CD4-positive, alpha-beta memory T cell (primary cell): ENCODE measurements at places on chromosomes 4 and X. TPM values are rescaled to one million over a fixed set of nuclear protein-coding genes. Genes with fewer than 3 reads are reported as not detected.
A peak's percentile ranks its signal among the peaks of the same experiment; 100 is the strongest.

- DNase-seq: no peak
Observed at GRCh38 chrX:23365541-23365940, 30.9 kb downstream of the PTCHD1 start.

GRCh38 chr4:77481856-77482255 lies 123.8 kb upstream of the CXCL13 start:
- no peak for DNase-seq

Gene BST1
- total RNA-seq: 0.75 TPM

Gene ATP5ME
- 152 TPM for total RNA-seq

Gene TSR2
- 42.1 TPM for total RNA-seq

GRCh38 chrX:107565015-107565414 lies 63.3 kb upstream of the PRPS1 start:
- DNase-seq: no peak

Gene KIAA0232
- 24.0 TPM for total RNA-seq

GRCh38 chrX:46754036-46754435 lies 4.9 kb downstream of the SLC9A7 start:
- no peak for DNase-seq

DNA sequence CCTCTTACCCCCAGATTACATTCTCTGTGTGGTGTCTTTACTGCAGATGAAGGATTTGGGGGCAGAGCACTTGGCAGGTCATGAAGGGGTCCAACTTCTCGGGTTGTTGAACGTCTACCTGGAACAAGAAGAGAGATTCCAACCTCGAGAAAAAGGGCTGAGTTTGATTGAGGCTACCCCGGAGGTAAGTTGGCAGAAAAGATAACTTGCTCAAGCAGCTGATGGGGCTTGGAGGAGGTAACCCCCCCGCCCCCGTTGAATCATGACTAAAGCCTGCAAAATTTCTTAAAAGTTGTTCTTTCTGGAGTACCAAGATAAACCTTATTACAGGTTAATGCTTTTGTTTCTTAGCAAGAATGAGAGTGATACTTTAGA lies 1.5 kb downstream of the CCNG2 start:
- DNase-seq: no peak

Gene GAGE12E
- total RNA-seq: not detected

Gene ACSL1
- 12.9 TPM for total RNA-seq

Gene GAGE13
- total RNA-seq: not detected

Gene RHOXF2B
- not detected for total RNA-seq

Gene FAM184B
- total RNA-seq: not detected

DNA sequence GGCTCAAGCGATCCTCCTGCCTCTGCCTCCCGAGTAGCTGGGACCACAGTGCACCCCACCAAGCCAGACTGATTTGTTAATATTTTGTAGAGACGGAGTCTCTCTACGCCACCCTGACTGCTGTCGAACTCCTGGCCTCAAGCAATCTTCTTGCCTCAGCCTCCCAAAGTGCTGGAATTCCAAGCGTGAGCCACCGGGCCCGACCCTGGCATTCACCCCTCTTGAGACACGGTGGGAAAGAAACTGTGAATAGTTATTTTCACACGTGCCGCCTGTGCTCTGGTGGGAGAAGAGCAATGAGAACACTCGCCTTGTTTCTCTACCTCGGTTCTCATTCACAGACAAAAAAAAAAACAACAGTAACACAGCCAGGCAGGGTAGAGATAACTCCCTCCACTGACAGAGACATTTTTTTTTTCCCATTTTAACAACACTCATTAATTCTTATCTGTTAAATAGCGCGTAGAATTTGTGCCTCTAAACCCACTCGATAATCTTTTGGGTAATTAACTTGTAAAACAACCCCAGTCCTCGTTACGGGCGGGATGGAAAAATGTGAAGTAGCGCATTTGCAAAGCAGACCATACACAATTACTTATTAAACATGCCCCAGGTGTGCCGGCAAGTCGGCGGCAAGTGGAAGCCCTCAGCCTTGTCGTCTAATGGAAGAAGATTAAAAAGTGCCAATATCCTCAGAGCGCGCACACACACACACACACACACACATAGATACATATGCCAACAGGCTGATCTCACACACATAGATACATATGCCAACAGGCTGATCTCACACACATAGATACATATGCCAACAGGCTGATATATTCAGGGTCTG lies 103.3 kb downstream of the DHRSX start:
- DNase-seq: no peak

Gene CXCL10
- 0.76 TPM for total RNA-seq

- DNase-seq: no peak
Observed at GRCh38 chrX:142251680-142252079, 46.6 kb upstream of the MAGEC2 start.

Gene CLTRN
- not detected for total RNA-seq

Gene GPR50
- not detected for total RNA-seq

GRCh38 chr4:185394568-185395237 lies 1.0 kb downstream of the LRP2BP start:
- no peak for DNase-seq

- no peak for DNase-seq
Observed at GRCh38 chr4:57078685-57079521, 31.3 kb downstream of the IGFBP7 start.

GRCh38 chr4:78092850-78093249 lies 35.7 kb downstream of the FRAS1 start:
- no peak for DNase-seq

DNA sequence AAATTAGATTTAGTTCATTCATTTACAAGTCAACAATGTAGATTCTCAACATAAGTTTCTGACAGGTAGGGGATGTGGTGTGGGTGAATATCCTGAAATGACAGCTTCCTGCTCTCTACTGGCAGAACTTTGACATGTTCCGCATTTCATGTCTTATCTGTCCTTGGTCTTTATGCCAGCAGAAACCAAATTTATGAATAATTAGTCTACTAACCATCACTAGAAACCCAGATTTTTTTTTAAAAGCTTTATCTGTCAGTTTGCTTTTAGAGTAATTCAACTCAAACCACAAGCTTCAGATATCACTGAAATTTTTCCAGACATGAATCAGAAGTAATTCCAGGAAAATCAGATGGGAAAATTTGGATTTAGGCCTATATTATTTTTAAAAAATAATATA lies 17.9 kb downstream of the COQ2 start:
- no peak for DNase-seq

GRCh38 chr4:77538144-77538543 lies 67.5 kb upstream of the CXCL13 start:
- DNase-seq: no peak

DNA sequence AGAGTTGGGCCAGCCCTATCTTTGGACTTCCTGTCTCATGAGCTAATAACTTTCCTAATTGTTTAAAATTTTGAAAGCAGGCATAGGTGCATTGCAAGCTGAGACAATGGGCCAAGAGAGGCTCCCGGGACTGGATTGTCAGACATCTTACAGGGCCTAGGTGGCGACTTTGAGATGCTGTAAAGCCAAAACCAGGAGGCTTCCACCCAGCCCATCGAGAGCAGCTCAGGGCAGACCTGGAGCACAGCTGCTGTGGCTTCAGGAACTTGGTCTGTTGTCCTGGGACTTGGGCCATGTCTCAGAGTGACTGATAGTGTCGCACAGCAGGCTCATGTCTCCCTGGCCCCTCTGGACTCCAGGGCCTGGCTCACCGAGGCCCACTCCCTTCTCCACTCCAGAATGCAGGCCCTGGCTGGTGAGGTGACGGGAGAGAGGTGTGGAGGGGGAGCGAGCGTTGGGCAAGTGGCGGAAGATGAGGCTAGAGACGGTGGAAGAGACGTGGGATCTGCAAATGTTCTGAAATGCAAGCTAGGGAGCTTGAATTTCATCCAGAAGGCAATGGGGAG lies 24.1 kb upstream of the MTM1 start:
- no peak for DNase-seq

Gene RTL3
- not detected for total RNA-seq

Gene THOC2
- total RNA-seq: 104 TPM

- DNase-seq: no peak
Observed at GRCh38 chr4:71864380-71864779, 80.5 kb upstream of the GC start.

- no peak for DNase-seq
Observed at GRCh38 chrX:123339221-123339905, 155.3 kb downstream of the GRIA3 start.

- no peak for DNase-seq
Observed at GRCh38 chr4:6446538-6447451, 25.6 kb downstream of the PPP2R2C start.

- no peak for DNase-seq
Observed at GRCh38 chrX:18931972-18932371, 51.9 kb downstream of the PHKA2 start.

DNA sequence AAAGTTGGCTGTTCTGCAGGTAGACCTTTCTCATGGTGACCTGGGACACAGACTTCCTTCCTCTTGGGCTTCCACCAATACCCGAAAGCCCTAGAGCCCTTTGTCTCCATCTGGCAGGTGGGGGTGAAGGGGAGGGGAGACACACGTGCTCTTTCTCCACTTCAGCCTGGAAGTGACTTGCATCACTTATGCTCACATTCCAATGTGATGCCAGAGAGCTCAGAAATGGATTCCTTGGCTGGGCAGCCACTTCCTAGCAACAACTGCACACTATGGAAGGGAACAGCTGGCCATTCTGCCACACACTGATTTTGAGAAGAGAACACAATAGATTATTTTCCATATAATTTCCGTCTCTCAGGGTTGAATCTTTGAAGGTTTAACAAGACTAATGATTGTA lies 36.3 kb downstream of the C4orf51 start:
- DNase-seq: no peak

GRCh38 chrX:66074920-66075879 lies 35.3 kb upstream of the VSIG4 start:
- DNase-seq: peak; percentile 19

DNA sequence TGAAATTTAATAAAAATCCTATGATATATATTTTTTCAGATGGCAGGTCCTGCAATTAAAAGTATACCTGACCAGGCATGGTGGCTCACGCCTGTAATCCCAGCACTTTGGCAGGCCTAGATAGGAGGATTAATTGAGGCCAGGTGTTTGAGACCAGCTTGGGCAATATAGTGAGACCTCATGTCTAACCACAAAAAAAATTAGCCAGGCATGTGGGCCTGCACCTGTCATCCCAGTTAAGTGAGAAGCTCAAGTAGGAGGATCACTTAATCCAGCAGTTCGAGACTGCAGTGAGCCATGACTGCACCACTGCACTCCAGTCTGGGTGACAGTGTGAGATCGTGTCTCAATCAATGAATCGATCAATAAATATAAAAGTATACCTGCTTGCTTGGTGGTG lies 2.5 kb downstream of the OCIAD2 start:
- no peak for DNase-seq

GRCh38 chr4:123408471-123409084 lies 12.0 kb downstream of the SPRY1 start:
- no peak for DNase-seq

DNA sequence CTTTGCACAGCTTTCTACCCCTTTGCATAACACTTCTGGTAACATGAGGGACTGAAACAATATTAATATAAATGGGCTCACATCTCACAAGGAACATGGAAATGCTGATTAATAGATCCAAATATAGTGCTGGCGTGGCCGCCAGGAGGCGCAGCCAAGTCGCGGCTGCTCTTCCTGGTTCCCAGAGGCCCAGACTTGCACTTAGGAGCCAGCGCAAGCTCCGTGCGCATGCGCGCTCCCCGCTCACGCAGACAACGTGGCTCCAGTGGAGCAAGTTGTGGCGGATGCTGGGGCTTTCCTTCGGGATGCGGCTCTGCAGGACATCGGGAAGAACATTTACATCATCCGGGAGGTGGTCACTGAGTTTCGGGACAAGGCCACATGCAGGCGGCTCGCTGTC lies 318.3 kb upstream of the SLC7A11 start:
- DNase-seq: no peak

- no peak for DNase-seq
Observed at GRCh38 chr4:26916195-26916594, 55.6 kb downstream of the STIM2 start.

- DNase-seq: no peak
Observed at GRCh38 chrX:68690936-68691501, 43.6 kb downstream of the STARD8 start.

Gene TEX13D
- not detected for total RNA-seq

DNA sequence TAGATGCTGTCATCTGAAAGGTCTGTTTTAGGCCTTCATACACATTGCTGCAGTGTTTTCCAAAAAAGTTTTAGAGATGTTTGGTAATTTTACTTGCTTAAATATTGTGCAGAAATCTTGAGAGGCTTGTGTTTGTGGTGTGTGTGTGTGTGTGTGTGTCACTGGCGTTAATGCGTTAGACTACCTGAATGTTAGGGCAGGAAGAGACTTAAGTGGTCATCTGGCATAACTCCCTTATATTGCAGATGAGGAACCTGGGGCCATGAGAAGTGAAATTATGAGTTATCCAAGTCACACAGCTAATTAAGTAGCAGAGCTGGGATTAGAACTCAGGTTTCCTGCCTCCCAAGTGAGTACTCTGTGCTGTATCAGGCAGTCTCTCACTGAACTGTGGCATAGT lies 1.4 kb downstream of the LSM6 start:
- DNase-seq: no peak
